ENCODE measurements at places on chromosomes 1 and 21.

GRCh38 chr1:41367288-41367642 lies 6.0 kb downstream of the FOXO6 start:
- DNase-seq = no peak

DNA sequence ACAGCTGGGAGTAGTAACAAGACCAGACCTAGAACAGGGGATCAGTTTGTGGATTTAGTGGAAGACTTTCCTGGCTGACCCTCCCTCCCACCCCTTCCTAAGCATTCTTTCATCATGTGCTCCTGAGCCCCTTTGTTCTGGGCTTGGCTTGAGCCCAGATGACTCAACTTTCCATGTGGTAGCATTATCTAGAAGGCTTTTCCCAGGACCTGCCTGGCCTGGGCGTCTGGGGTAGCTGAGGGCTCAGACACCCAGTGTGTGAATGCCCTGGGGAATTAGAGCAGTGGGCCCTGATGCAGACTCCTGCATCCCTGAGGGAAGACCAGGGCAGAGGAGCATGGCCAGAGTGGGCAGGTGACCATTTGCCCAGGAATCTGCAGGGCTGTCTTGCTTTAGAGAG lies 44.1 kb upstream of the TSPAN2 start:
- no peak for DNase-seq

- DNase-seq = no peak
These were observed 28.0 kb downstream of the MACO1 start for GRCh38 chr1:25458541-25459298.

DNA sequence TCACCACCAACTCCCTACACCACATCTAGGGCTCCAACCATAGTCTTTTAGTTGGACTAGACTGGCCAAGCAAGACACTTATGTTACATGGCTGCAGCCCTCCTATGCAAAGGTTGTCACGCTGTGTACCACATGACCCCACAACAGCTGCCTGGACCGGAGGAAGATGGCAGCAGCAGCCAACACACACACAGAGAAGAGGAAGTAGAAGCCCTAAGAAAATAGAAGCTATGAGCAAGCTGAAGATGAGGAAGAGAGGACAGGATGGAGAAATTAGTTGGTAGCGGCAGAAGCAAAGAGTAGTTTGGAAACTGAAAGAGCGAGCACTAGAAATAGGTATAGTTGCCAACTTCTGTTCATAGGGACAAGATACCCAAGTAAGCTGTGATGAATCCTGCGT lies 60.8 kb upstream of the RALGPS2 start:
- no peak for DNase-seq

DNA sequence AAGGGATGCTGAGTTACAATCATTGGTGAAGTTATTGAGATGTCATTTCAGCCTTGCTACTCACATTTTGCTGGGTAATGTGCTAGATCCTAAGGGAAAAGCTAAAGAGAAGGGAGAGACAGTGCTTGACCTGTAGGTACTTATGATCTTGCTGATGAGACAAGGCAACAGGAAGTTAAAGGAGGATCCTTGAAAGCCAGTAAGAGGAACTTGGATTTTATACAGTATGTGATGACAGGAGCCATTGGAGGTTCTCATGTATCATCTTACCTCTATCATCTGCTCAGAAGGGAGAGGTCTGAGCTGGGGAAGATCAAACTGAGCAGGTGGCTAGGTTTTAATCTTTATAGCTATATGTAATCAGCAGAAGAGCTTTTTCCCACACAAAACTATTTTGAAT lies 6.3 kb downstream of the APOBEC4 start:
- DNase-seq = no peak

DNA sequence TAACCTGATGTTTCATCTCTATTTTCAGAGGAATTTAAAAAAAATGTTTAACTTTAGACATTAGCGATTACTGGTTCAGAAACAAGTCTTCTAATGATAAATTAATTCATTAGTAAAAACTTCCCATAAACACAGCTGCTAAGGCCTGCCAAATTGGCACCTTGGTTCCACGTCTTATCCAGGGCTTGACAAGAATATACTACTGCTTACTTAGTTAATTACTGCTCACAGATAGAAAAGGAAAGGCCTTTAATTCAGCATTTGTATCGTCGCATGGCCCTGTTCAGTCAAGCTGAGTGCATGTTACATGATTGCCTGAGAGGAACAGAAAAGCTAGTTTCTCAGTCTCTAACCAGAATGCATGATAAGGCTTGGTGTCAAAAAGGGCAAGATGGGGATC lies 84.6 kb downstream of the ADGRL2 start:
- DNase-seq = no peak

- DNase-seq = no peak
These were observed 32.2 kb upstream of the GNG5 start for GRCh38 chr1:84538599-84538998.

DNA sequence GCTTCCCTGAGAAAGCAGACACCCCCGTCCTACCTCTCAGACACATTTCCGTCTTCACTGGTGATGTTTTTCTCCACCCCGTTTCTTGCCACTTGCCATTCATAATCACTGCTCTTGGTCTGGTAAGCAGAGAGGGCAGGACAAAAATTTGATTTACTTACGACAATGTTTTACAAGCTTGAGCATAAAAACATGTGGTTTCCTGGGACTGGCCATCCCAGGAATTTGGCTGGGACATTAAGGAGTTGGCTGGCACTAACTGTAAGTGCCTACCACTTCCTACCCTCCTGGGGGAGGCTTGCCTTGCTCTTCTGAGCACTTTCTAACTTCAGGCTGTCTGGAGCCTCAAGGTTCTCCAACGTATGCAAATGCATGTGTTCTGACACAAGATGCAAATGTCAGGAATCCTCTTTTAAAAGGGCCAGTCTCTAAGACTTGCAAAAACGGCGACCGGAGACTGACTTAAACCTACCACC lies 24.2 kb downstream of the ZBTB18 start:
- DNase-seq = no peak

GRCh38 chr1:14817223-14818170 lies 219.0 kb downstream of the KAZN start:
- no peak for DNase-seq

DNA sequence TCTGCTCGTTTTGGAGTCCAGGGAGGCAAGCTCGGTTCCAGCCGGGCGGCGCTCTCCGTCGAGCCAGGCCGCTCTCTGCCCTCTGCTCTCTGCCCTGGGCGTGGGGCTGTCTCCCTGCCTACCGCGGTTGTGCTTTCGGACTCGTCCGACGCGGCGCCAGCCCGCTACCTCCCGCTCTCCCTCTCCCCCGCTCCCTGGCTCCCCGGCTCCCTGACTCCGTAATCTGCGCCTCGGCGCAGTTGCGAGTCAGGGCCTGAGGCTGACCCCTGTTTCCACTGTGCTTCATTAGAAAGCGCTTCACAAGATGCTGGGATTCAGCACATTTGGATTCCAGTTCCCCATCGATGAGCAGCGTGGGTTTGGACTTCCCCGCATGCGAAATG lies 2.2 kb downstream of the SOX13 start:
- DNase-seq = no peak

DNA sequence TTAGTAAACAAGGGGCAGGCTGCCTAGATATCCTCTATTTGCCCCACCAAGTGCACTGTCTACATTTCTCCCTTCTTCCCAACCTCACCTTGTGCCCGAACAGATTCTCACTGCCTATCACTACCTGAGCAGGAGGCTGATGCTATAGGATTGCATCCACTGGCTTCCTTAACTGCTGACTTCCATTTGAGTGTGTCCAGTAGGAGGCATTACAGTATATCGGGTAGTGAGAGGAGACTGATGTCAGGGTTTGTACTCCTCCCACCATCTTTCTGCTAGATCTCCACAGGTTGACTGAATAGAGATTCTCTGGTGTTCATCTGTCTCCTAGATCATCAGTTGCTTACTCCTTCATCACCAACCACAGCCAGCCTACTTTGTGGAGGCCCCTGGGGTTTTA lies 796.3 kb downstream of the LRRIQ3 start:
- DNase-seq = no peak

- DNase-seq = no peak
These were observed 56.7 kb downstream of the OVGP1 start for GRCh38 chr1:111370871-111371270.

DNA sequence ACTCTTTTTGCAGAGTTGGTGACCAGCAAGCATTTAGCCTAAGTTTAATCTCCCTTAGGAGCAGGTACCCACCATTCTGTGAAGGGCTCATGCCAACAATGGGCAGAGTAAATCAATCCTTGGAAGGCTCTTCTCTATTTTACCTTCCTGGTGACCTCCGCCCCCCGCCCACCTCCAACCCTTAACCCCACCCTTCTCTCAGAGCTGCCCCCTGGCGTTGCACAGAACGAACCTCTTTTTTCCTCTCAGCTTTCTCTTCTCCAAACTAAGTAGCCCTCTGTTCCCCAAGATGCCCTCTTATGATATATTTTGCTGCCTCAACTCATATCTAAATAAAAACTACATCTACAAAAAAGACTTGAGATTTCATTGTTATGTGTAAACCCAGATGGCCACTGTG lies 186.8 kb downstream of the SEC16B start:
- no peak for DNase-seq

DNA sequence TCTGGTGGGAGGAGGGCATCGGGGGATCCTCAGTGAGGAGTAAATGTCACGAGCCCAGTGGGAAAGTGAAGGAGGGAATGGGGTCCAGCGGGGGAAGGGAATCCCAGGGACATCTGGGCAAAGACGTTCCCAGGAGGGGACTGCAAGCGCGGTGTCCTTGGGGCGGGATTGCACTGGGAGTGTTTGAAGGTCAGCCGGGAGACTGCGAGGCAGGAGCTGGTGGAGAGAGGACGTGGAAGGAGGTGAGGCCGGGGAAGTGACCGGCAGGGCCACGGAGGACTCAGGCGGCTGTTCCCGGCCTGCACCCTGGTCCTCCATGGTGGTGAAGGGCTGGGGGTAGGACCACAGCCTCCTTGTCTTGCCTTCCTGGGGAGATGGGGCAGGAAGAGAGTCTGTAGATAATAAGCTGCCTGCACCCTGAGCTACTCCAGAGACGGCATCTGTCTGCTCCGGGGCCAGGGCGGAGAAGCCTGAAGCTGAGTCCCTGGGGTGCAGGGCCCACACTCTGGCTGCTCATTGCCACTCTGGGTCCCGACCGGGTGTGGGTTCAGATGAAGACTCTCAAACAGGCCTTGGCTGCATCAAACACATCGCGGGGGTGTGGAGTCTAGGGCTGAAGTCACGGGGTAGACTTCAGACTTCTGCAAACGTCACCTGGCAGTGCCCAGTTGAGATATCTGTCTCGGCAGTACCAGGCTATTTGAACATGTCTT lies 264.8 kb downstream of the CAMTA1 start:
- no peak for DNase-seq

GRCh38 chr1:15201849-15202551 lies 45.0 kb upstream of the FHAD1 start:
- DNase-seq = no peak

- no peak for DNase-seq
These were observed 971 bp upstream of the GNG4 start for GRCh38 chr1:235650341-235651169.

DNA sequence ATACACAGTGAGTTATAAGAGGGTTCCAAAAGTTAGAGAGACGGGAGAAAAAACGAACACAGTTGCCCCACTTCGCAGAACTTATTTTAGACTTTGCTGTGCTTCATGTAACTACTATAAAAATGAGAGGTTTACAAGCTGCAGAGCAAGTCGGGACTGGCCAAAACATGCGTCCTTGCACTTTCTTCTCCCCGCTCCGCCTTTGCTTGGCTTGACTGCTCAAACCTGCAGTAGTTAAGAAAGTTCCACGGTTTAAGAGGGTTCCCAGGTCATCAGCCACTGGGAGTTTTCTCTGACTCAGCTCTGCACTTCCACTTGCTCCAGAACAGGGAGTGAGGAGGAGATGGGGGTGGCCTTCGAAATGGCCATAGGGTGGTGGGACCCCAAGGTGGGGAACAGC lies 36.2 kb downstream of the CLIC6 start:
- no peak for DNase-seq

GRCh38 chr1:186518395-186518794 lies 57.5 kb upstream of the PDC start:
- DNase-seq = no peak

GRCh38 chr1:233097546-233097945 lies 147.1 kb downstream of the NTPCR start:
- DNase-seq = no peak

DNA sequence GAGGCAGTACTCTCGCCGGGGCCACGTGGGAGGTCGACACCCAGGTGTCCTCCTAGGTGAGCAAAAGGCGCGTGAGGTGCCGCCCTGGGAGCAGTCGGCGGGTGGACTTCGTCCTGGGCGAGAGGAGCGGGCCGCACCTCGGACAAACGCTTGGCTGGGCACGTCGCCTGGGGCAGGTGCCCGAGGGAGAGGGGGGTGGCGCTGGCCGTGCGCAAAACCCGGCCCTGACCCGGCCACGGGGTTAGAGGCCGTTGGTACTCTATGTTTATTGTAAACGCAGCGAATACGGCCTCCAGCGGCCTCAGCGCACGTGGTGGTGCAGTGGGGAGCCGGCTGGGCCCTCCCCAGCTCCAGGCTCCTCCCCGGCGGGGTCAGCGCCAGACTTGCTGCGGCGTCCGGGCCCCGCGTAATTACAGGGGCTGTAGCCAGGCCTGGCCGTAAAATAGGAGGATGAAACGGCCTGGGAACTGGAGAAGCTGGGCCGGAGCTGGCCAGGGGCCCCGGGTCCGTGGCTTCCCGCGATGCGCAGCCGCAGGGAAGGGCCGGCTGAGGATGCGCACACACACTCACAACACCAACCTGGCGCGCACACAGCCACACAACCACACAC lies 1.6 kb upstream of the EFNA1 start:
- no peak for DNase-seq

DNA sequence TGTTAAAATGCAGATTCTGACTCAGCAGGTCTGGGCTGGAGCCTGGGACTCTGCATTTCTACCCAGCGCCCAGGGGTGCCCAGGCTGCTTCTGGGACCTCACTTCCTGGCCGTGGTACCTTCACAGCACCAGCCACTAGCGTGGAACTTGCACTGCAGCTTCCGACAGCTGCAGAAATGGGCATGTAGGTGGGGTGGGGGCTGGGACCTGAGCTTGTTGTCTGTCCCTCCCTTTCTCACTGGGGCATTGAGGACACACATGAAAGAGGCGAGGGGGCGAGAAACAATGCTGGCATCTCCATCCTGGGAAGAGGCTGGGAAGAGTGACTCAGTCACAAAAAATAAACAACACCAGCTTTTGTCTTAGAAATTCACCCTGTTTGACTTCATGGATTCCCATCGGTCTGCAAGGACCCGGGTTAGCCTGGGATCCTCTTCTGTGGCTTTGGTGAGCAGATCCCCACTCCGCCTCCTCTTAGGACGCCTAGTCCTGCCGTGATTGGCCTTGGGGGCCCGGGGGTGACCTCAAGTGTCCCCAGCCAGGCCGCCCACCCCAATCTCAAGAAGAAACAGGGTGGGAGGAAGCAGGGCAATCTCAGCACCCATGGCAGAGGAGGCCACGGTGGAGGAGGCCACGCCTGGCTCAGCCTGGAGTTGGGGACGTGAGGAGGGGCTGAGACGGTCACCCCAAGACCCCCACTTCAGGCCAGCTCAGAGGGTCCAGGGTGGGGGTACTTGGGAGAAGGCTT lies 29.9 kb upstream of the POFUT2 start:
- no peak for DNase-seq
